ENCODE measurements at places on chromosomes 2 and 18.
A peak's percentile ranks its signal among the peaks of the same experiment; 100 is the strongest.

DNA sequence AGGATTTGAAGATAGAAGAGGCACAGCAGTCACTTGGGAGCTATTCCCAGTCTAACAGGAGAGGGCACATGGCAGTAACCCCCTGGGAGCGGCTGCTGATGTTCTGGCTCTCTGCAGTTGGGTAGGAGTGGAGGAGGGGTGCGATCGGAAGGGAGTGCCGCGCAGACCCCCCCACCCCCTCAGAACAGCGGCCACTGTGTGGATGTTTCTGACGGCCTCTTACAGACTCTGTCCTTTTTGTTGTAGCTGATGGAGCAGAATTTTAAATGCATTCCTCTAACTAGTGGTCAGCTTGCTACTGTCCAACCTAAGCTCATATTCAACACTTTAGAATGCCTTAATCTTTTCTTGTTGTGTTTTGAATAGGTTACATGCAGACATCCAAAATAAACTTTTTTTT, 127.9 kb downstream of the AGAP1 start:
- no peak for DNase-seq

DNA sequence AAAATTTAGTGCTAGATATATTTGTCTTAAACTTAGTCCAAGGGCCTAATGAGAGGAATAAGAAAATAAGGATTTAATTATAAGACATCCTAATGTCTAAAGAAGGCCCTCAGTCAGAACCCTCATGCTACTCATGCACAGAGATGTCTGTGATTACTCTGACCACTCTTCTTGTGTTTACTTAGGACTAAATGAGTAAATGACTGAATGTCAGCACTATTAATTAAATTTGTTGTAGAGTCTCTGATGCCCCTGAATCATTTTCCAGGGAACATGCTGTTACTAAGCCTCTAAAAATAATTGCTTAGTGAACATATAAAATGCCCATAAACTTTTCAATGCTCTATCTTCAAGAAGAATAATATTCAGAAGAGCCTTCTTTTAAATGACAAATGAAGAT, 32.4 kb downstream of the GULP1 start:
- DNase-seq = no peak

GRCh38 chr2:184534986-184535385, 63.3 kb upstream of the ZNF804A start:
- DNase-seq = no peak

GRCh38 chr2:213537579-213537978, 253.3 kb downstream of the SPAG16 start:
- no peak for DNase-seq

- peak; percentile 27 for DNase-seq
Observed at GRCh38 chr2:164657129-164657528, 35.8 kb upstream of the GRB14 start.
